ENCODE measurements at places on chromosomes 3 and 15.
A peak's percentile ranks its signal among the peaks of the same experiment; 100 is the strongest.

- H3K4me3 ChIP-seq: no peak overlapping the region
- DNase-seq: no peak
- no peak overlapping the region for H3K27ac ChIP-seq
- no peaks in the 10 kb centered on the region for H3K4me1 ChIP-seq
These were observed 851 bp upstream of the TEX55 start for GRCh38 chr3:119145128-119145499.

DNA sequence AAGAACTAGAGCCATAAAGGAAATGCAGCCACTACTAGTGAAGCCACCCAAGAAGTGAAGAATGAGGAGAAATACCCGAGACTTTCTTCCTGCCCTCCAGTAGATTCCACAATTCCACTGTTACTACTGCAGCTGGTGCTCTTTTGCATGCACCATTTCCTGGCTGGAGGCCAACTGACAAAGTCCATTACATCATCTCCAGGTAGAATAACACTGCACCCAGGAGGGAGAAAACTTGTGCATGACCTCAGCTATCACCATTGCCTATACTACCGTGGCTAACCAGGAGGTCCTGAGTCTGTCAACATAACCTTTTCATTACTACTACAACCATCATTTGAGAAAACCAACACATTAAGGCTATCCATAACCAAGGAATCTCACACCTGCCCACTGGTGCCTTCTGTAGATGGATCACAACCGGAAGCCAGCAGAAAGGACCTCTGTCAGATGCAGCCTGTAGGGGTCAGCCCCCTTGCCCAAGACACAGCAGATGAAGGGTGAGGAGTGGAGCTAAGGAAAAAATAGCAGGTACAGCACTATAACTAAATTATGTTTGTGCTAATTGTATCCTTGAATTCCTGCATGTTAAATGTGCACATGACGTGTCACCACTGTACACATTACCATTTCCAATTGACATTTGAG, 200.8 kb upstream of the C2CD4B start:
- no peaks in the 10 kb centered on the region for H3K4me1 ChIP-seq
- no peak overlapping the region for H3K4me3 ChIP-seq

DNA sequence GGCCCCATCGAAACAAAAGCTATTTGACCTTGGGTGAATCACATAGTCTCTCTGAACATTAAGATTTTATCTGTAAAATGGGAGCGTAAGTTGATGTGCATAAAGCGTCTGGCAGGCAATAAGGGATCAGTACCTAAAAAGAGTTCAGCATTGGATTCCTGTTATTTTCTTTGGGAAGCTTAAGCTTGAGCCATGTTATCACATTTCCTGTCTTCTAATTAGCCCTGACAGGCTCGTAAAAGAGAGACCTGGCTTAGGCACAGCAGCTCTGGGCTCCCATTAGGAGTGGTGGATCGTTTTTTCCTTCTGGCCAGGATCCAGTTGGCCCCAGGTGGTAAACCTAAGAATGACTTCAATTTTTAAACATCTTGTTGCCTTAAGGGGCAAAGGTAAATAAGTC, 26.0 kb upstream of the CA12 start:
- H3K36me3 ChIP-seq: no peaks in the 10 kb centered on the region
- no peak overlapping the region for H3K4me3 ChIP-seq
- H3K4me1 ChIP-seq: peaks cover 7% of the 10 kb centered on the region
- no peaks in the 10 kb centered on the region for H3K27me3 ChIP-seq
- DNase-seq: no peak

DNA sequence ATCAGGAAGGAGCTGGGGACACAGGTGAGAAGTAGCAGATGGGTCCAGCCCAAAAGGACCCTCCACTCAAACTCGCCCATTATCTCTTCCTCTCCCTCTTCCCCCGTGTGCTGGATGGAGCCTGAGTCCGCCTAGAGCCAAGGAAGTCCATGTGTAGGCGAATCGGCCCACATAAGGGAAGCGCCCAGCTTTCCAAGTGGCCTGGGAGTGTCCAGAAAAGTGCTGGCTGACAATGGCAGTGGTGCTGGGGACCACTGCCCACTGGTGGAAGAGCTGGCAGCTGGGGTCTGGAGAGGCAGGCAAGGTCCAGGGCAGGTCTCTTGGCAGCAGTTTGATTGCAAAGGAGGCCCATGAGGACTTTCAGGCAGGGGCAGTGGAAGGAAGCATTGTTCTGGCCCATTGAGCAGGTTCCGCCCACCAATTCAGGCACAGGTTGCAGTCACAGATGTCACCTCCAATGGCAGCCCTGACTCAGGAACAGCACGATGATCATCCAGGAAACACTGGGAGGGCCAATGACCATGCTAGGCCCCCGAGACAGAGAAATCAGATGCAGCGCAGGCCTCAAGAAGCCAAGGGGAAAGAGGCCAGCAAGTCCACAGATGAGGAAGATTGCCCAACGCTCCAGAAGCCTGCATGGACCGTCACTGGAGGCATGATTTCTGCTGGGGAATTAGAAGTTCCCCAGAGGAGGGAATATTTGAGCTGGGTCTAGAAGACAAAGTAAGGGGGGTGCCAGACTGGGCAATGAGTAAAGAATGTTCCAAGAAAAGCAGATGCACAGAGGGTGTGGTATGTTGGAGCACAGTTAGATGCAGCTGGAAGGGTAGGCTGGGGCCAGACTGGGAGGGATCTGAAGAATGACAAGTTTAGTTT, 3.0 kb downstream of the MFGE8 start:
- H3K27ac ChIP-seq: peak overlapping the region; percentile 14
- H3K27me3 ChIP-seq: no peaks in the 10 kb centered on the region
- peaks cover 21% of the 10 kb centered on the region for H3K4me1 ChIP-seq
- no peak for DNase-seq
- peak overlapping the region; percentile 54 for H3K4me3 ChIP-seq
- peaks cover 6% of the 10 kb centered on the region for H3K36me3 ChIP-seq

DNA sequence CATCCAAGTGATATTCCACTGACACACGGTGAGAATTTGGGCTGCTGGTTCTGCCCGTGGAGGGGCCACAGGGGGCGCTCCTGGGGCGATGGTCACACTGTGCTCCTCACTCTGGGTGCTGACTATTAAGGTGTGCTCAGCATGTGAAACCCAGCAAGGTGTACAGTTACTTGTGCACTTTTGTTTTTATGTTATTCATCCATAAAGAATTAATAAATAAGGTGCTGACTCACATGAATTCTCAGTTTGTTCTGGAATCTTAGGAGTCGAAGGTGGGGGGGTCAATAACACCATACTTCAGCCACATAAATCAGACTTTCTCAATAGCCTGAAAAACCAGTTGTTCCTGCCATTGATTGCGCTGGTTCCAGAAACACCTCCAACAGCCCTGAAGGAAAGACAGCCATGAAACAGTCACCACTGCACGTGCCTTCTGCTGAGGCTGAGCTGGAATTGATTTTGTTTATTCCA, 53.5 kb upstream of the SPATA12 start:
- H3K4me1 ChIP-seq: peaks cover 5% of the 10 kb centered on the region
- H3K4me3 ChIP-seq: no peak overlapping the region
- no peak overlapping the region for H3K27ac ChIP-seq
- no peaks in the 10 kb centered on the region for H3K36me3 ChIP-seq

- H3K27ac ChIP-seq: no peak overlapping the region
- H3K4me1 ChIP-seq: no peaks in the 10 kb centered on the region
- H3K4me3 ChIP-seq: no peak overlapping the region
These were observed 617.1 kb downstream of the NR2F2 start for GRCh38 chr15:96947296-96948229.

- H3K4me3 ChIP-seq: peak overlapping the region; percentile 32
- no peak overlapping the region for H3K27ac ChIP-seq
- H3K36me3 ChIP-seq: no peaks in the 10 kb centered on the region
- DNase-seq: no peak
- no peaks in the 10 kb centered on the region for H3K4me1 ChIP-seq
- peaks cover 35% of the 10 kb centered on the region for H3K27me3 ChIP-seq
These were observed 1.1 kb downstream of the RAB6B start for GRCh38 chr3:133894353-133895207.

- H3K36me3 ChIP-seq: no peaks in the 10 kb centered on the region
- no peak for DNase-seq
- no peak overlapping the region for H3K27ac ChIP-seq
- no peaks in the 10 kb centered on the region for H3K4me1 ChIP-seq
- no peak overlapping the region for H3K4me3 ChIP-seq
These were observed 176.6 kb downstream of the IL20RB start for GRCh38 chr3:137134431-137134830.

DNA sequence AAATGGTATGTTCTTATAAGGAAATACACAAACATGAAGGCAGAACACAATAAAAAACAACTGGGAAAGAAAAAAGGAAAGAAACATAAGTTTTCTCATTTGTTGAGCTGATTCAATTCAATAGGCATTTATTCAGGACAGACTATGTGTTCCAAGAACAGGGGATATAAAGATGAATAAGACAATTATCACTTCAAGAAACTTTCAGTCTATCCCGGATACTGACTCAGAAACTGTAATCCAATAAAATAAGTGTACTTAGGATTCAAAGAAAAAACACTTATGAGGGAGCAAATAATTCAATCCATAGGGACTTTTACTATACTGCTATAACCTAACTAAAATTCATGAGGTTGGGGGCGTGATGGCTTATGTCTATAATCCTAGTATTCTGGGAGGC, 3.5 kb upstream of the POPDC2 start:
- peaks cover 4% of the 10 kb centered on the region for H3K36me3 ChIP-seq
- no peaks in the 10 kb centered on the region for H3K27me3 ChIP-seq
- no peak overlapping the region for H3K4me3 ChIP-seq
- DNase-seq: no peak
- no peak overlapping the region for H3K27ac ChIP-seq
- peaks cover 5% of the 10 kb centered on the region for H3K4me1 ChIP-seq

DNA sequence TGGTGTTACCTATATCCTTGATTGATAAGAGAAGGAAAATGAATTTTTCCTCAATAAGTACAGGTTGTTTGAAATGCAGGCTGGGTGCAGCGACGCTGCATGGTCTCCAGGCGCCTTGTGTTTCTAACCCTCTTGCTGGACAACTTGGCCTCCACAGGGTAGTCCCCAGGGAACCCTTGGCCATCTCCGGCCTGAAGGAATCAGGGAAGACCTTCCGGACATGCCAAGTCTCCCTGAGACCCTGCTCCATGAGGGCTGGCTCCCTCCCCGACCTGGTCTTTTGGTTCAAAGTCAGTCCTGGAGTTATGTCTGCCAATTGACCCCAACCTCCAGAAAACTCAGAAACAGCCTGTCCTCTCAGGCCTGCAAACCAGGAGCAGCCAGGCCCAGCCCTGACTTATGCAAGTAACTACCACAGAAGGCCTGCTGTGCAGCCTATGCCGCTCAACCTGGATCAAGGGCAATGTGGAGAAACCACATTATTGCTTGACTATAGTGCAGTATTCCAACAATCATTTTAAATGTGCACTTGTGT, 98.3 kb downstream of the LIPC start:
- no peak overlapping the region for H3K27ac ChIP-seq
- H3K4me1 ChIP-seq: peaks cover 5% of the 10 kb centered on the region
- H3K36me3 ChIP-seq: no peaks in the 10 kb centered on the region
- peaks cover 5% of the 10 kb centered on the region for H3K27me3 ChIP-seq
- no peak overlapping the region for H3K4me3 ChIP-seq

DNA sequence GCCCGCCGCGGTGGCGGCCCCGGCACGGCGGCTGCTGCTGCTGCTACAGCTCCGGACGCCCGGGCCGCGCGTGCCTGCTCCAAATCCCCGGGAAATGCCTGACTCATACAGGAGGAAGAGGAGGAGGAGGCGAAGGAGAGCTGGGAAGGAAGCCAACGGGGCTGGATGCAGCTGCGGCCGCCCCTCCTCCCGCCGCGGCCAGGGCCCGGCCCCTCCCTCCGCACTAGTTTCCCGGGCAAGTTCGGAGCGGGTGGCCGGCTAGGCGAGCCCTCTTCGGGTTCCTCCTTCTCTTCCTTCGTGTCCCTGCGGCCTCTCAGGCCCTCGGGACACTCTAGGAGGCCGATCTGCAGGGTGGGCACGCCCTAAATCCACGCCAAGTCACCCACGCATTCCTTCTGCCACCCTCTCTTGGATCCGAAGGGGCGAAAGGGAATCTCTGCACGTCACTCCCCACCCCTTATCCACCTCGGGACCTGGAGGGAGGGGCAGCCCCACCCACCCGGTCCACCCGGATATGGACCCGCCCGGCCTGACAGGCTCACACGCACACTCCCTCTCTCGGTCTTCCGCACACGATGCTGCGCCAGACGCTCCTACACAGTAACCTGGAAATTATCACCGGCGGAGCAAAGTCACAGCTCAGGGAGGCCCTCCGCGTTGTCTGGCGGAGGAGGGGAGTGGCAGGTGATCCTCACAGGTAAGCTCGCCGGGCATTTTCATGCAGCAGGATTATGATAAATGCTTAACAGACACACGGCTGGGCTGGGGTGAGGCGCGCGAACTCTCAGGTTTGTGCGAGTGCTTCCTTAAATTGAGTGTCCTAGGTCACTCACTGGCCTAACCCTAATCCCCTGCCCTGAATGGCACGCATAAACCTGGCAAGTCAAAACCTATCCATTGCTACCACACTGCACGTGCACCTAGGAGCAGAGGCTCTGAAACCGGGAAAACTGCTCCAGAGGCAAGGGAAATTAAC, at the start of the genes OSBPL10 and ZNF860:
Gene OSBPL10 (minus strand): TSS at position 57 of the 976 bp plus-strand sequence. CDS start 83 bp downstream, outside the sequence.
Gene ZNF860 (plus strand): TSS at position 545 of the 976 bp plus-strand sequence. CDS start 7,330 bp downstream, outside the sequence.
- no peaks in the 10 kb centered on the region for H3K36me3 ChIP-seq
- peaks cover 18% of the 10 kb centered on the region for H3K4me1 ChIP-seq

GRCh38 chr3:15646851-15647511, 45.4 kb downstream of the BTD start:
- peaks cover 8% of the 10 kb centered on the region for H3K27me3 ChIP-seq
- peak overlapping the region; percentile 62 for H3K27ac ChIP-seq

DNA sequence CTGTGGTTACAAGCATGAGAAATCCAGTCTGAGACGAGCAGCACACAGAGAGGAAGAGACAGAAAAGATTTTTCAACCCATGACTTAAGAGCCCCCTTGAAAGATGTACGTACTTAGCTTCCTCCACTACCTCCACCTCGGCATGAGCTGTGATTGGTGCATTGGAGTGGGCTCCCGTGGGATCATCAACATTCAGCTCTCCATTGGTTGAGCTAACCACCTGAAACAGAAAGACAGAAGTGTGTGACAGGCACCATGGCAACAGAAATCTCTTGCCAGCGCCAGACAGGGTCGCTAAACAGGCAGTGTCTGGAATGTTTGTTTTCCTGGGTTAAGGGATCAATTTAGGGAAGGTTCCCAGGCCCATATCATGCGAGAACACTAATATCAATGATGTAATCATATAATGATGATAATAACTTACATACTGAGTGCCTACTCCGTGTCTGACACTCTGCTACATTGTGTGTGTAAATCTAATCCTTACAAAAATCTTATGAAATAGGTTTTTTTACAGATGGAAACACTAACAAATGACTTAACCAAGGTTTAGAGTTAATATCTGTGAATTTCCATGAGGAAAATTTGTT, 17.5 kb upstream of the PPIB start:
- peaks cover 7% of the 10 kb centered on the region for H3K4me1 ChIP-seq
- no peaks in the 10 kb centered on the region for H3K27me3 ChIP-seq
- H3K27ac ChIP-seq: no peak overlapping the region
- no peak overlapping the region for H3K4me3 ChIP-seq
- H3K36me3 ChIP-seq: peaks cover 19% of the 10 kb centered on the region

GRCh38 chr15:27237319-27237939, 266.4 kb downstream of the GABRG3 start:
- DNase-seq: no peak
- H3K4me1 ChIP-seq: no peaks in the 10 kb centered on the region
- H3K27ac ChIP-seq: no peak overlapping the region
- H3K4me3 ChIP-seq: no peak overlapping the region
- H3K27me3 ChIP-seq: no peaks in the 10 kb centered on the region
- no peaks in the 10 kb centered on the region for H3K36me3 ChIP-seq
